ENCODE measurements at places on chromosomes 5 and 9. TPM values are rescaled to one million over a fixed set of nuclear protein-coding genes. Genes with fewer than 3 reads are reported as not detected.

The TPRN gene
- 8.6 TPM for total RNA-seq

The FAM153A gene
- 166 TPM for total RNA-seq

The POU5F2 gene
- 1.8 TPM for total RNA-seq

The ADAMTS12 gene
- total RNA-seq = not detected

The SPINK6 gene
- total RNA-seq = not detected

The LECT2 gene
- total RNA-seq = not detected

The PCDHA4 gene
- not detected for total RNA-seq

The TERT gene
- 0.87 TPM for total RNA-seq

The TAF11L4 gene
- not detected for total RNA-seq

The SELENOP gene
- 4.8 TPM for total RNA-seq

DNA sequence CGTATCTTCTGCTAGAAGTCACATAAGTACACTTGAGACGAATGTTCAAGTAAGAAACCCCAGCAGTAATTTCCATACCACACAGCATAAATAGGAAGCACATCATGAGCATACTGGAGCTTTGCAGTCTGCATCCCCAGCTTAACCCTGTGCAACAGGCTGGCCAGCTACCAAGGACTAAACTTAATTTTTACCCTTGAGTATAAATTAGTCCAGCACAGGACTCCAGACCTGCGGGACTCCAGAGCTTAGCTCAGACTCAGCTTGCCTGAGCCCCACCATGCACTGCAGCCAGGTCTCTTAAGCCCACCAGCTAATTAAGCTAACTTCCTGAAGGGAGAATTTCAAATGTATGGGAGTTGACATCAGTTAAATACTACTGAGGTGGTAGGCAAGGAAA is 491.0 kb downstream of the ARHGEF28 start:
- DNase-seq = no peak

GRCh38 chr5:145680767-145681166 is 154.4 kb downstream of the PRELID2 start:
- no peak for DNase-seq

- DNase-seq = peak; percentile 57
These were observed 39.1 kb downstream of the FGD3 start for GRCh38 chr9:92986176-92987119.

DNA sequence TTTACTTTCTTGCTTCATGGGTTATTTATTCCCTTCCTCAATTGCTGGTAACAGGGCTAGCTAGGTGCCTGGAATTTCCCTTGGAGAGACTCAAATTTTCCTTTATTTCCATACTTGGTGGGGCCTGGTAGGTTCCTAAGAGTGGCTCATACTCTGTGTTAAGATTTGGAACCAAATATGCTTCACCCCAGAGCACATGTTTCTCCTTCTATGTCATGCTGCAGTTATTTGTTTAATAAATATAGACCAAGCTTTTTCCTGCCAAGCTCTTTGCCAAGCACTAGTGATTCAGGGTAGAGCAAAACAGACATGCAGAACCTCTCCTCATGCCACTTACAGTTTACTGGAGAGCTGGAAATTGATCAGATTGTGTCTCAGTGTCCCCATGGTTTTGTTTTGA is 290.3 kb upstream of the SGCD start:
- no peak for DNase-seq

GRCh38 chr5:173304591-173304988 is 23.6 kb downstream of the STC2 start:
- DNase-seq = no peak

GRCh38 chr5:164220522-164220921 is 715.1 kb downstream of the MAT2B start:
- no peak for DNase-seq

GRCh38 chr9:83927591-83927990 is 6.4 kb upstream of the KIF27 start:
- DNase-seq = no peak

DNA sequence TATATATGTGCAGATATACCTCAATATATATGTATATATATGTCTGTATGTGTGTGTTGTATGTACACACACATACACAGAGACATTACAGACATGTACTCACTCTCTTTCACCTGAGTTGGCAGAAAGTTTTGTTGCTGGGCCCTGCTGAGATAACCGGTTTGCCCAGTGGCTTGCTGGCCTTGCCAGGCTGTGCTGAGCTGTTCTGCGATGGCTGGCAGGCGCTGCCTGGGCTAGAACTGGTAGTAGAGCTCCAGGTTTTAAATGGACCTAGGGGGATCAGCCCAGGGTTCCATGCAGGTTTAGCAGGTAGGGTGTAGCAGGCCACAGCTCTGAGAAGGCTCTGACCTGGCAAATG is 394.3 kb downstream of the GADD45G start:
- DNase-seq = no peak

GRCh38 chr5:54862036-54862435 is 123.4 kb downstream of the ESM1 start:
- no peak for DNase-seq

GRCh38 chr5:6261668-6262067 is 116.7 kb downstream of the MED10 start:
- no peak for DNase-seq

DNA sequence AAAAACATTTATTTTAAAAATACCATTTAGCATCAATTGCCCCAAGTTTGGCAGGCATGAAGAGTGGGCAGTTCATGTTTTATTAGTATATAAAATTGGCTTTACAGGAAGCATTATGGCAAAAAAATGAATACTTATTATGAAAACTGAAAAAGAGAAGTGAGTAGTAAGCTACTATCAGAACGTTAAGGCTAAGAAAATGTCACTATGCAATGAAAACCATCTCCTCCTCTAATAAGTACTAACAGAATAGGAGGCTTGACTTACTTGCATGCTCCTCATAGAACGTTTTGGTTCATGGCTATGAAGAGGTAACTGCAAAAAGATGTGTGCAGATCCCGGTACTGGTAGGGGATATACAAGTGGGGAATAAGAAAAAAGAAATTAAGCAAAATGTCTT is 23.6 kb downstream of the TICAM2 start:
- no peak for DNase-seq

- no peak for DNase-seq
These were observed 87.9 kb upstream of the FSD1L start for GRCh38 chr9:105359892-105360291.

- no peak for DNase-seq
These were observed 75.9 kb upstream of the RASGRF2 start for GRCh38 chr5:80884086-80884813.

GRCh38 chr5:126998201-126998631 is 32.1 kb downstream of the MARCHF3 start:
- no peak for DNase-seq

DNA sequence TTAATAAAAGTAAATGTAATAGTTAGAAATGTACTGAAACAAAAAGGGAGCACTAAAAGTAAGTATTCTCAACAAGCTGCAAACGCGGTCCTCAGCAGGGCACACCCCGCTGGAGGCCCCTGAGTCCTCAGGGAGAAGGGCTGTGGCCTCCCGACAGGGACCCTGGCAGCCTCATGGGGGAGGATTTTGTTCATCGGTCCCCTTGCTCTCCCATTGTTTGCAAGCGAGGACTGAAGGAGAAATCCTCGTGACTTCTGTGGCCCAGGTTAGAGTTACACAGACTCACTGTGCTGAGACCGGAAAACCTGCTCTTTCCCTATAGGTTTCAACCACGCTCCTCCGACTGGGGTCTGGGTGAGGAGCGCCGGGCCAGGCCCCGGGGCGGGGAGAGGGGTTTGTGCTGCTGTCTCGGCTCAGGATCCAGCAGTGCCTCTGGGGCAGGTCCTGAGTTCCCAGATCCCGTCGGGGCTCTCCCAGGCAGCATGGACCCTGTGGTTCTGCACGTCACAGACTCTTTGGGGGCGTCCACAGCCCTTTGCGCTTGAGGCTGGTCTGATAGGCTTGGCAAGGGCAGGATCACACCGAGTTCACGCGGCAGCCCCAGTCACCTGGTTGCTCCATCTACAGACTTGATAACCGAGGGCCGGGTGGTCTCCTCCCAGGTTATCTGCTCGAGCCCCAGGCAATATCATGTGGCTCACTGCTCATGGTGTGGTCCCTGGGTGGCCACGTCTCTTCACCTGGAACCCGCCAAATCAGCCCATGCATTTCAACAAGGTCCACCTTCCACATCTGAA is 38.8 kb downstream of the MRPL36 start:
- DNase-seq = no peak

DNA sequence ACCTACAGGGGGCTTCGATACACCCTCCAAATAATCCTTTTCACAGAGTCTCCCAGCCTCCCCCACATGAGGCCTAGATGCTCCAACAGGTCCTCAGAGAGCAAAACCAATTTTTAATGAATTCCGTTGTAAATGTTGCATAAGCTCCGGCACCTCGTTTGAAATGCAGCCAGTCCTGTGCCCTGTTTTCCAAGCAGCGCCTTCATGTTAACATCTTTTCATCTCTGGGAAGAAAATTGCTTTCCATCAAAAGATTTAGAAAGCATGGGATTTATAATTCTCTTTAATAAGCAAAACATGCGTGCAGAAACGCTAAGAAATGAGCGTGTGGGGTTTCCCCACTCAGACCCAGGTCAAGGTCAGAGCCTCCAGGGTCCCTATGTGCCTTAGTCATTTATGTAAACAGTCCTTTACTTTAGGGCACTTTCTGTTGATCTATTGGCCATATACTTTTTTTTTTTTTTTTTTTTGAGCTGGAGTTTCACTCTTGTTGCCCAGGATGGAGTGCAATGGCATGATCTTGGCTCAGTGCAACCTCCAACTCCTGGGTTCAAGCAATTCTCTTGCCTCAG is 177.5 kb upstream of the S1PR3 start:
- DNase-seq = no peak

GRCh38 chr9:130128251-130128650 is 44.0 kb upstream of the NCS1 start:
- DNase-seq = peak; percentile 25

DNA sequence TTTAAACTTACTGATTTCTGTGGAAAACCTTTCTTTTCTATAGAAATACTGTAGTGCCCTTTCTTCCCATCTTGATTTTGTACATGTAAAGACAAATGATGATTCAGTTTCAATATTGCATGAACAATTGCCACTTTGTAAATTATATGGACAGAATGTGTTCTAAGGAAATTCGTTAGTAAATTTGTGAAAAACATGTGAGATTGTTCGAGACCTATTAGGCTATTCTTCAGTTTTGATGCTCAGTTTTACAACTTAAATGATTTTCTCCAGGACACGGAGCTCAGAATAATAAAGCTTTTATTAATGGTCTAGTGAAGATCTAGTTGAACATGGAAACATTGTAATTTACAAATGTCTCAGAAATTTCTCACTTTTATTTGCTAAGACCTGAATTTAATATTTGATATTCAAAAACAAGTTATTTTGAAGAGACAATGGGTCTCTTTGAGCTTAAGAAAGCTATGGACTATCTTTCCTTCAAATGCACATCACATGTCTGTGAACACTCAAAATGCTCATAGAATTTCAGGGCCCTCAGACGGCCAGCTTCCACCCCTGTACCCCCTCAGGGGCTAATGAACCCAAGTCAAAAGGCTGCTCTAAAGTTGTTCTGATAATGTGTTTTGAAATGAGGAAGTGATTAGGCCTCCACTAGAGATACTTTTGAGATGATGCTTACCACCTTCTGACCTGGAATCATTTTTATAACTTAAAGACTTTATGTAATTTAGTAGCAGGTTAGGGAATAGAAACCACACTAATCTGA is 54.1 kb upstream of the FSD1L start:
- no peak for DNase-seq

GRCh38 chr9:2574203-2574602 is 47.4 kb upstream of the VLDLR start:
- no peak for DNase-seq

DNA sequence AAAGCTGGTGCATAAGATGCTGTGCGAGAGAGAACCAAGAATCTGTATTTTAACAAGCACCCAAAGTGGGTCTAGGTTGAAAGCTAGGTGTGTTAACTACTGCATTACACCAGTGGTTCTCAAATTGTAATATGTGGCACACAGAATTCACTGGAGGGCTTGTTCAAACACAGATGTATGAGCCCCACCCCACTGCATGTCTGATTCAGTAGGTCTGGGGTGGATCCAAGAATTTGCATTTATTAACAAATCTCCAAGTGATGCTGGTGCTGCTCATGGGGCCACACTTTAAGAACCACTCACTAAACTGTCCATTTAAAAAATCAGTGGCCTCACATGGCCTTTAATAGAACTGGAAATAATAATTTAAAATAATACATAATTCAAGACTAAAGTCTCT is 40.4 kb downstream of the LPAR1 start:
- no peak for DNase-seq

Measured in naive thymus-derived CD4-positive, alpha-beta T cell (primary cell).